ENCODE measurements at places on chromosomes 3 and 15.

DNA sequence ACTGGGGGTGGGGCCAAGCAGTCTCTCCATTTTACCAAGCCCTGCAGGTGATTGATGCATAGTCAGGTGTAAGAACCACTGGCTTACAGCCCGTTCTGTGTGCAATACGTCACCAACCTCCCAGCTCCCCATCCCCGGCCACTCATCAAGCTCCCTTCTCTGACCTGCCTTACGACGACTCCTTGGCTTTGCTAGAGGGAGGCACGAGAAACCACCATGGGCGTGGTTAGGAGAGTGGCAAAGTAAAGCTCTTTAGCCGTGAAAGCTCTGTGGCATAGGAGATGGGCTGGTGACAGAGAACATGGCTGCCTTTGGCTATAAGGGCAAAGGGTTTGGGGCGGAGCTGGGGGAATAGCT is 109.1 kb downstream of the BDH1 start:
- DNase-seq: no peak

DNA sequence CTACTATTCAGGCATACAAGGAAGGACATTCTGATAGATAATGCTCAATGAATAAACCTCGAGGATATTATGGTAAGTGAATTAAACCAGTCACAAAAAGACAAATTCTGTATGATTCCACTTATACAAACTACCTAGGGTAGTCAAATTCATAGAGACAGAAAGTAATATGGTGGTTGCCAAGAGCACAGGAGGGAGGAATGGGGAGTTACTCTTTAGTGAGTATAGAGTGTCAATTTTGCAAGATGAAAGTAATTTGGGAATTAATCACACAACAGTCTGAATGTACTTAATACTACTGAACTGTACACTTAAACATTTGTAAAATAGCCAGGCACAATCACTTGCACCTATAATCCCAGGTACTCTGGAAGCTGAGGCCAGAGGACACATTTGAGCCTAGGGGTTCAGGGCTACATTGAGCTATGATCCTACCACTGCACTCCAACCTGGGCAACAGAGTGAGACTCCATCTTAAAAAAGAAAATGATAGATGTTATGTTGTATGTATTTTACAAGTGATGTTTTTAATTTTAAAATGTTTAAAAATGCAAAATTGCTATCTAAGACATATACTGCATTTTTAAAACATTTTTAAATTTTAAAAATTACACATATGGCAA is 91.0 kb downstream of the NPAP1 start:
- DNase-seq: no peak

DNA sequence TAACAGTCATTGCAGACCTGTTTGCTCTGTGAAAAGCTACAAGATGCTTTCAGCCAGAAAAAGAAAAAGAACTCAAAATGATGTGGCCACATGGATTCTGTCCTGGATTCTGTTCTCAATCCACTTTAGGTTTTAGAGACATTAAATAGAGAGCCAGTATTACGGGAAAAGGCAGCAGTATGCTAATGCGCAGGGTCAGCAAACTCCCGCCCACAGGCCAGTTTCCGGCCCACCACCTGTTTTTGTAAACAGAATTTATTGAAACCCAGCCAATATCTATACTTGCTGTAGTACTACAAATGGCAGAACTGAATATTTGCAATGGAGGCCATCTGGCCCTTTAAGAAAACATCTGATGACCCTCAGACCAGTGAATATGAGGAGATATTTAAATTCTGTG is 416.1 kb downstream of the ERC2 start:
- no peak for DNase-seq

DNA sequence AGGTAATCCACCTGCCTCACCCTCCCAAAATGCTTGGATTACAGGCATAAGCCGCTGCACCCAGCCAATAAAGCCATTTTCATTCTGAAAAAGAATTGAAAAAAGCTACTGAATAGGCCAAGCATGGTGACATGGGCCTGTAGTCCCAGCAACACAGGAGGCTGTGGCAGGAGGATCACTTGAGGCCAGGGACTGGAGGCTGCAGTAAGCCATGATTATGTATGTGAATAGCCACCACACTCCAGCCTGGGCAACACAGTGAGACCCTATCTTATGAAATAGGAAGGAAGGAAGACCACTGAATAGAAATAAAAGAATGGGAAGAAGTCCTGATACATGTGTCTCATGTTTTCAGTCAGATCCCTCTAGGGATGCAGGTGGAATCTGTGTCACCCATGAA is 36.0 kb upstream of the SEMA4B start:
- no peak for DNase-seq

- peak; percentile 7 for DNase-seq
Observed at GRCh38 chr3:3705090-3705775, 94.0 kb upstream of the LRRN1 start.

DNA sequence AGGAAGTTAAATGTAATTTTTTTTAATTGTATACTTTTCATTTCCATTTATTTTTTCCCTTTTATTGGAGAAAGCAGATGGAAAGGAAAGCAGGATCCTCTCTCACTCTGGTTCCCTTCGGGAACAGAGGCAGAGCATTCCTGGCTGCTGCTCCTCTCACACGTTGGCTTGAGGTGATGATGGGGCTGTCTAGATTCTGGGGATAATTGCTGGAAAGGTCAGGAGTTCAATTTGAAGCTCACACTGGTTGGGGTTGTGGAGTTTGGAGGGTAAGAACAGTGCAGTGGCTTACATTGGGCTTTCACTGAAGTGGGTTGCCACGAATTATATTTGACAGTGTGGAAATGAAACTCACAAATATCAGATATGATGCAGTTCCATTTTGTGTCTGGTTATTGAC is 57.6 kb downstream of the RARB start:
- no peak for DNase-seq

DNA sequence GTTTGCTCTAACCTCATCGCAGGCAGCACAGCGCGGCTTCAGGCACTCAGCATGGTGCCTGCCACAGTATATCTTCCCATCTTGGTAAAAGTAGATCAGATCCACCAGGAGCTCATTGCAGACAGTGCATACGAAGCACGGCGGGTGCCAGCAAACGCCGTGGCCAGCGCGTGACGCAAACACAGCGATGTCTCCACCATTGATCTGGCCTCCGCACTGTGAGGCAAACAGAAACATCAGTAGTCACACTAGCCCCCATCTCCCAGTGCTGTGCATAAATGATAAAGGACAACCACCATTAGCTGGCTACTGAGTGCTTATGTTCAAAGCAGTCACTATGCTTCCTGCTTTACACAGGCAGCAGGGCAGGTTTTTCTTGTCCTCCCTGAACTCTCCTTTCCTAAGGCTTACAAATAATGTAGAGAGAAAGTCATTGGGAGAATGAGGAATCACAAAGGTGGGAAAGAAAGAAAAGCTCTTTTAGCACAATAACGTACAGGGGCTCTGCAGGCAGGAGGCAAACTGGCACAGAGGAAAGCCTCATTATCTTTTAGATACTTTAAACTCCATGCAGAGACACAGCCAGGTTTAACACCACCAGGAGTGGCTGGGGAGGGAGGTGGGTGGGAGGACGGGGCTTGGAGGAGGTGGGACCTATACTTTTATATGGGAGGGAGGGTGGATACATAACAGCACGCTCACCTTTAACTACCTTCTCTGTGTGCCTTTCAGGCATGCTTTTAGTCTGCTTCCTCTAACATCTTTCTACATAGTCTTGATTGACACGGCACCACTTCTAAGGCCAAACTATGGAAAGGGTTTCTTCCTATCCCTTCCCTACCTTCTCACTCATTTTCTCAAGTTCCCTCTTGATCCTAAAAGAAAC is 67.9 kb downstream of the PRICKLE2 start:
- DNase-seq: no peak
